GOT3 (cell line): ENCODE measurements at places on chromosomes 4 and X.

GRCh38 chr4:53721263-53721662, 130.0 kb upstream of the LNX1 start:
- DNase-seq: no peak

- no peak for DNase-seq
Observed at GRCh38 chrX:148049441-148049840, 68.3 kb downstream of the FMR1NB start.

GRCh38 chr4:180456928-180457327, 1786.3 kb upstream of the TENM3 start:
- no peak for DNase-seq

GRCh38 chrX:110145854-110146253, 142.9 kb downstream of the TMEM164 start:
- DNase-seq: no peak

- no peak for DNase-seq
Observed at GRCh38 chr4:170849969-170850368, 760.2 kb upstream of the AADAT start.
